ENCODE measurements at places on chromosomes 16 and 17. TPM values are rescaled to one million over a fixed set of nuclear protein-coding genes. Genes with fewer than 3 reads are reported as not detected.

DNA sequence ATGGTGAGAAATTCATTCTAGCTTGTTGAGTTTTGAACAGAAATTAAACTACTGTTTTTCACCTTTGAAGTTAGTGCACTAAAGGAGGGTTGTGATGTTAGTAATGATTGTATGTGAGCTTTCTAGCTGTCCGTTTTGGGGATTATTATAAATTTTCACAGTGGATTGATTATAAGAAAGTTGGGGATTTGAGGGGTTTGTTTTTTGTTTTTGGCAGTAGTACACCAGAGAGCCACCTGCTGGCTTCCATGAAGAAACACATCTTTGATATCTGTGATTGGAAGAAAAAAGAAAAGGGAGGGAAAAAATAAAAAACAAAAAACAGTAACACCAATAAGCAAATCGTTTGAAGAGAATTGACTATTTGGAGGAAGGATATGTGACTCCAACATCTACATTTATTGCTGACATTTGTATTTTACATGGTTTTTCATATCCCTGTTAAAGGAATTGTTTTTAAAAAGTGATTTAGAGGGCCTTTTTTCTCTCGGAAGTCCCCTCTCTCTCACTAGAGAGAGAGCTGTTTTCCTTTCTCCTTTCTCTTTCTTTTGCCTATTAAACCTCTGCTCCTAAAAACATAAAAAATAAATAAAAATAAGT lies 1469.5 kb upstream of the GOT2 start:
- DNase-seq: no peak

DNA sequence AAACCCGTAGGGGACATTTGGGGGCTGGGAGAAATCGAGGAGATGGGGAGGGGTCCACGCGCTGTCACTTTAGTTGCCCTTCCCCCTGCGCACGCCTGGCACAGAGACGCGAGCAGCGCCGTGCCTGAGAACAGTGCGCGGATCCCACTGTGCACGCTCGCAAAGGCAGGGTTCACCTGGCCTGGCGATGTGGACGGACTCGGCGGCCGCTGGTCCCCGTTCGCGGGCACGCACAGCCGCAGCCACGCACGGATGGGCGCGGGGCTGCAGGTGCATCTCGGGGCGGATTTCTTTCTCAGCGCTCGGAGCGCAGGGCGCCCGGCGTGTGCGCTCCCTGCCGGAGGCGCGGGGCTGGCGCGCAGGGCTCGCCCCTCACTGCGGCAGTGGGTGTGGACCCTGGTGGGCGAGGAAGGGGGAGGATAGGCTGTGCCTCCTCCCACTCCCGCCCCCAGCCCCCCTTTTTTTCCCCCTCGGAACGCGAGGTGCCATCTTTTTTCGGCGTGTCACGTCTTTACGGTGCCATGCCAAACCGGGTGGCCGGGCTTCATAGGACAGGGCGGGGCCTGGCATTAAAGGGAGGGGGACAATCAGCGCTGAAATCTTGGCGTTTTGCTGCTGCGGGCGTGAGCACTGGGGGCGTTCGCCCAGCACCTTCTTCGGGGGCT lies 1.1 kb downstream of the MAPT start:
- peak; percentile 26 for DNase-seq

The ABCA6 gene
- not detected for polyA plus RNA-seq

- DNase-seq: no peak
These were observed 218.2 kb upstream of the CHMP6 start for GRCh38 chr17:80773243-80773991.

DNA sequence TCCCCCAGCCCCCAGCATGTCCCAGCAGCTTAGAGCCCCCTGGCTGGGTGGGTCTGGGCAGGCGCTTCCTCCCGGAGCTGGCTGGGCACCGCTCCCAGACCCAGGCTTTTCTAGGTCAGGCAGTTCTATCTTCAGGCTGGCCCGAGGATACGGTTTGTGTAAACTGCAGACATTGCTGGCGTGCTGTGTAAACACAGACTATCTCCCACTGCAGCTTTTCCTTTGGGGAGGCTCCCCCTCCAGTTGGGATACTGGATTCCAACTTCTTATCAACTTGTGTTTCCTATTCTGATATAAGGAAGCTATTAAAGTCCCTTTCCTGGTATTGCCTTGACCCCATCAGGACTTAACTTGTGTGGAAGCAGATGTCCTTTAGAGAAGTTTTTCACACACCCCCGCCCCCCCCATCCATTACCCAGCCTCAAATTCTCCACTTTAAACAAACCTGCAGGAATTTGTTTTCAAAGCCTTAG lies 18.3 kb upstream of the GNA13 start:
- DNase-seq: no peak

DNA sequence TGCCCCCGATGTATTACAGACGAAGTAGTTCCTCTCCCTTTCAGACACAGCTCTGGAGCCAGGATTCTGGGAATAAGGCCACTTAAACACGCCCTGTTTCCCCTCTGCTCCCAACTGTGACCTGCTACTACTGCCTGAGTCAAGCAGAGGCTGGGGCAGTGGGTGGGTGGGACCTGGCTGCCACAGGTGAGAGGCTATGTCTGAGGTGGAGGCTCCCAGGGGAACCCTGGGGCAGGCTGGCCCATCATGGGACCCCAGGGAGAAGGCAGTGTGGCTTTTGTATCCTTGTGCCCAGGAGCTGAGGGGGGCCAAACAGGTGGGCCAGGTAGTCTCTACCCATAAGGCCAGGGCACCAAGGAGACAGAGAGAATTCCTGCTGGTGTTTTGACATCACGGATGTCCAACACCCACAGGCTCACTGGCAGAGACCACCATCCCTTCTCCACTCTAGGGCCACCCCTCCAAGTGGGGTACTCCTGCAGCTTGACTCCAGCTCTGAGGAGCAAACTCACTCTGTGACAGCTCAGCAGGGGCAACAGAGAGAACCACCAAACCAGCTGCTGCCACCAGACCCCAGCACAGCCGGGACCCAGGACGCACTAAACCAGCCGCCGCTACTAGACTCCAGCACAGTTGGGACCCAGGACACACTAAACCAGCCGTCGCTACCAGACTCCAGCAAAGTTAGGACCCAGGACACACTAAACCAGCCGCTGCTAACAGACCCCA lies 105.3 kb upstream of the SMURF2 start:
- DNase-seq: no peak

GRCh38 chr16:86337138-86337537 lies 173.2 kb upstream of the FOXF1 start:
- DNase-seq: no peak

GRCh38 chr17:56638591-56639051 lies 45.1 kb downstream of the NOG start:
- DNase-seq: no peak

GRCh38 chr16:72856797-72857196 lies 191.1 kb downstream of the ZFHX3 start:
- no peak for DNase-seq

GRCh38 chr17:79078476-79079190 lies 4.0 kb downstream of the ENGASE start:
- DNase-seq: no peak

The TSPOAP1 gene
- 0.80 TPM for polyA plus RNA-seq

The PROCA1 gene
- 0.12 TPM for polyA plus RNA-seq

The ABCA8 gene
- not detected for polyA plus RNA-seq

DNA sequence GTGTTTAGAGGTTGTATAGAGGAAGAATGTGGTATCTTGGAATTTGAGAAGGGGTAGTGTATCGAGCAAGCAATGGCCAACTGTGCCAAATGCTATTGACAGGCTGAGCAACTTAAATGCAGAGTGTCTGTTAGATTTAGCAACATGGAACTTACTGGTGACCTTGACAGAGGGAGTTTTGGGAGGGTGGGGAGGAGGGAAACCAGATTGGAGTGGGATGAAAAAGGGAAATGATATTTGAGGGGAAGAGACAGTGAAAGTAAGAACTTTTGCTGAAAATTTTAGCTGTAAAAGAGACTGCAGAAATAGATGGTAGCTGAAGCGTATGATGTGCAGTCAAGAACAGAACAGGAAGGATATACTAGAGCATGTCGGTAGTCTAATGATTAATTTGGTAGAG lies 1.1 kb downstream of the LRRC36 start:
- no peak for DNase-seq

- DNase-seq: no peak
These were observed 27.3 kb downstream of the ACSF3 start for GRCh38 chr16:89120921-89121351.

DNA sequence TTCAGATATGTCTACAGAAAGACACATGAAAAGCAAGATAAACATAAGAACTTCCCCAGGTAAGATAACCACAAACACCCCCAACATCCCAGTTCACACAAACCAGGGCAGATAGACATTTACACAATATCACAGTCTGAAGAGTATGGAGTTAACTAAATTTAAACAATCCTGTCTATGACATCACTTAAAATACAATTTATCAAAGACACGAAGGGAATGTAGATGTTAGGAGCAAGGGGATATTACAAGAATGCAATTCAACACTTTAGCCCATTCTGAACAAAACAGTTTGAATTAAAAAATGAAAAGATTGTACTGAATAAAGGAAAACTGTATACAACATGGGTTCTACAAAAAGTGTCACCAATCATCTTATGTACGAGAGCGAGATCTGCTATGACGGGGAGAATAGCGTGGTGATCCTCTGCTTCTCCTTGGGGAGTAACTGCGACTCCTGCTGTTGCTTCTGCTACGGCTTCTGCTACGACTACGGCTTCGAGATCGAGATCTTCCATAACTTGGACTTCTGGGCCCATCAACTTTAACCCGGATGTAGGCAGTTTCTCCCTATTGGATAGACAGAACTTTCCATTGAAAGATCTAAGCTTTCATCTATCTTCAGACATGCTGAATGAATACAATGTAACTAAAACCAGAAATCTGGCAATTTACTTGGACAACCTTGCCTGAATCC lies 1.9 kb downstream of the SRSF1 start:
- DNase-seq: no peak

DNA sequence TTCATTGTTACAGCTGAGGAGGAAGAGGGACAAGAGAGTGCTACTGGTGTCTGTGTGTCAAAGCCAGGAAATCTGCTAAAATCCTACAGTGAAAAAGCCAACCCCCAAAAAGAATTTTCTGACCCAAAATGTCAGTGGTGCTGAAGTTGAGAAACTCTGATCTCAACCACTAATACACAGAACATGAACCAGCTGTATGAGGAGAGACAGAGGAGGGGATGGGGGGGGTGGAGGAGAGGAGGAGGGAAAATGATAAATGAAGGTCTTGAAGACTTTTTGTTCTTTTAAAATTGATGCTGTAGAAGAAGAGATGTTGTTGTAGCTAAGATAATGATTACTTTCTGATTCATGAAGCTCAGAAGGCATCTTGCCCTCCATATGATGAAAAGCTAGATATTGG lies 27.4 kb upstream of the CDRT4 start:
- no peak for DNase-seq

GRCh38 chr16:23348579-23349469 lies 46.7 kb downstream of the SCNN1B start:
- no peak for DNase-seq

DNA sequence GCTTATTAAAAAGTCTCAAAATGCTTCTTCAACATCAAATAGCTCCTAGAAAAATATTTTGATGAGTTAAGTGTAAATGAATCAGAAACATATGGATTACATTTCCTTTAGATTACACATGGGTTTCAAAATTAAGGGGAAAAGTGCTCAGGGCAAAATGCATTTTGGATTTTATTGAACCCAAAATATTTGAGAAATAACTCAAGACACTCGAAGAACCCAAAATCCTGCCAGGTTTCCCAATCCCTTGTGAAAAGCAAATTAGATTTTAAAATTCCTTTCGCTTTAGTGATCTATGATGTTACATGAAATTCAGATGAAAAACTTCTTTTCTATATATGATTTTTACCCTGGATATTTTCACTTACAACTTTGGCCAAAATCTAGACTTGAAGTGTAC lies 847.4 kb upstream of the SOX9 start:
- DNase-seq: no peak
